CD4-positive, alpha-beta T cell treated with Interleukin-6 at 100 ng/mL for 8 hours (primary cell): ENCODE measurements at places on chromosomes 7 and 10.
A peak's percentile ranks its signal among the peaks of the same experiment; 100 is the strongest.

DNA sequence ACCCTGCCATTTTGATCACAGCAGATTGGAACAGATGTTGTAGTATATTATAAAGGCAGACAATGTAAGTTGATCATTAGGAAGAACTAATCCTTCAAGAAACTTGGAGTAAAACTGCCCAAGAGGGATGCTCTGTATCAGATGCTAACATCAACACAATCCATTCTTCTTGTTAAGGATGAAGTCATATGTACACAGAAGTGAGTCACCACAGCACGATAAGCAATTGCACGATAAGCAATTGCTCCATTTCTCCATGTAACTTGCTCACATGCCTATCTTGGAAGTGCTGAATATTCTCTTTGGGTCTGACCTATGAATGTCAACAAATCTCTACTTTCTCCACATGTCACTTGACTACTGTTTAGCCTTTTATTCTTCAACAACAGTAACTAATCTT lies 41.5 kb upstream of the DMTF1 start:
- no peak for DNase-seq

GRCh38 chr7:106518967-106519366 lies 142.0 kb downstream of the CCDC71L start:
- no peak for DNase-seq

DNA sequence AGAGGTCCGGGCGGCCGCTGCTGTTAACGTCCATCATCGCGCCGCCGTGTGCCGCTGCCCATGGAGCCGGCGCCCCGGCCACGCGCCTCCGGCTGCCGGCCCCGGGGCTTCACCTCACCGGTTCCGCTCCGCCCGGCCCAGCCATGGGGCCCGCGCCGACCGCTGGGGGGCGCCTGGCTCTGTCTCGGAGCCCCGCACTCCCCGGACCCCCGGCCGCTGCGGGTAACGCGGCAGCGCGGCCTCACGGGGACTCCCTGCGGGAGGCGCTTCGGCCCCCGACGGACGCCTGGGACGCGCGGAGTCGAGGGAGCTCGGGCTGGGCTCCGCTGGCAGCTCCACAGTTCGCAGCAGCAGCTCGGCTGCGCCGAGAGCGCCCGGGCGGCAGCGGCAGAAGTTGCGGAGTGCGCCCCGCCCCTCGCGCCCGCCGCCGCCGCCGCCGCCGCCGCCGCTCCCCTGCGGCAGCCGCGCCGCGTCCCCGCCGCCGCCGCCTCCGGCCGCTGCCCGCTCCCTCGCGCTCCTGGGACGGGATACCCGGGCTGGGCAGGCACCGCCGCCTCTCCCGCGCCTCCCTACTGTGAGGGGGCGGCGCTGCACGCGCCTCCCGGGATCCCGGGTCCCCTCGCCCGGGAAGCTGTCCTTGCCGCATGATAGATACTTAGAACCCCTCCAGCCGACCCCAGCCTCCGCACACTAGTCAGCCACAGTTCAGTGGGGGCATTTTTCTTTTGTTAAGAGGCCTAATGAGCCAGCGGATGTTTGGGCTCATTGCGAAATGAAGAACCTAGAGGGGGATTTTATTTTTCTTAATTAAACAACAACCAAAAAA lies at the start of gene HTR7:
TSS of gene HTR7 (minus strand) at position 405 of the 826 bp plus-strand sequence. CDS start at position 37, 368 bp downstream.
- peak; percentile 41 for DNase-seq

DNA sequence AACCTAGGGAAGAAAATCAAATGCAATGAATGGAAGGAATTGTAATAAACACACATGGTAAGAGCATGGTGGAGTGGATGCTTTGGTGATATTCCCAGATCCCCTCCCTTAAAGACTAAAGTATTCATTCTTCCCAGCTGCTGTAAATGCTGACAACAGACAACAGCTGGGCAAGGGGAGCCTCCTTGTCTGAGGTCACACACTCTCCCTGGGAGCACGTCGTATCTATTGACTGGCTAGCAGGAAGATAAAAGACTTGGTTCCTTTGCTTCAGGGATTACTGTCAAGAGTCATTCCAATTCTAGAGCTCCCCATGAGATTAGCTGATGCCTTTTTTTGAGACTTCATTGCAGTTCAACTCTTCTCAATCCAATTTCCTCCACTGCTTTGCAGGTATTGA lies 443.5 kb upstream of the ETV1 start:
- DNase-seq = no peak

DNA sequence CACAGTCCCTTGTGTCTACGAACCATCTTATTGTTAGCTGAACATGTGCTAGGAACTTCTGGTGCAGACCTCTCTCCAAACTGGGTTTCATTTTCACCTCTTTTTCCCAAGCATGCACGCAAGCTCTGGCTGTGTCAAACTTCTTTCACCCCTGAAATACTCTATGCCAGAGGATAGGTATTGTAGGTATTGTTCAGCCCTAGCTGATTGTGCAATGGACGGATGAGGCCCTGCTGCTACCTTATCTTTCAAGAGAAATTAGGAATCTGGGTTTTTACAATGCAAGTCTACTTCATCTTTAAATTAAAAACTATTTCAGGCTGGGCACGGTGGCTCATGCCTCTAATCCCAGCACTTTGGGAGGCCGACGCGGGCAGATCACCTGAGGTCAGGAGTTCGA lies 28.3 kb upstream of the MRLN start:
- no peak for DNase-seq

GRCh38 chr7:113464096-113464855 lies 345.9 kb upstream of the SMIM30 start:
- no peak for DNase-seq

- no peak for DNase-seq
Measured at GRCh38 chr10:117885206-117885829, 161.4 kb downstream of the RAB11FIP2 start.

- DNase-seq = no peak
Measured at GRCh38 chr10:92575961-92576360, 2.1 kb upstream of the IDE start.

DNA sequence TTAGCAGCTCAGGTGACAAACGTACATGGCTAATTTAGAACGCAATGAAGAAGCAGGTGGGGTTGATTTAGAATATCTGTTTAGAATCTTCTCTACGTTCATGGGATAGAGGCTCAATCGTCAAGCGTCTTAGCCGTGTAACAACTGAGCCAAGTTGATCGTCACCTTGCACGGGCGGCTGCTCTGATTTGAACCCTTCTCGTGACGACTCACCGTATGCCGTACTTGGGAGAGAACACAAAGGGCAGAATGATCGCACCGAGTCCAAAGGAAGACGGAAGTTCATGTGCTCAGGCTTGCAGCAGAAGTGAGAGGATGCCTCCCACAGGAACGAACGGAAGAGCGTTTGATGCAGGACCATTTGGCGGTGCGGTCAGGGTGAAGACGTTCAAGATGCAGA lies 108.3 kb upstream of the TCERG1L start:
- DNase-seq = no peak

- DNase-seq = peak; percentile 63
Measured at GRCh38 chr10:117167789-117168674, 29.3 kb upstream of the KCNK18 start.

DNA sequence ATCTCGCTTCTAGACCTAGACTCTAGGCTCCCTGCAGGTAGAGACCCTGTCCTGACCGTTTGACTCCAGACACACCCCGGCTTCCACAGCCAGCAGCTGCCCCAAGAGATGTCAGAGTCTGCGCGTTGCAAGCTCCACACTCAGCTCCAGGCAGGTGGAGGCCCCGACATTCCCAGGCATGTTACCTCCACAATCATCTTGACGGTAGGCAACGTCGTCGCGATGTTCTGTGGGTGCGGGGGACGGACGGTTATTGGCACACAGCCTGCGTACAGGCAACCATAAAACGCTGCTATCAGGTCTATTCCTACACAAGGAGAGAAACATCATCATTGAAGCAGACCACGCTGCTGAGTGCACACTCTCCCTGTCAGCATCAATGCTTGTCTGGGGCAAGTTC lies 213.2 kb downstream of the ZMYND11 start:
- no peak for DNase-seq

DNA sequence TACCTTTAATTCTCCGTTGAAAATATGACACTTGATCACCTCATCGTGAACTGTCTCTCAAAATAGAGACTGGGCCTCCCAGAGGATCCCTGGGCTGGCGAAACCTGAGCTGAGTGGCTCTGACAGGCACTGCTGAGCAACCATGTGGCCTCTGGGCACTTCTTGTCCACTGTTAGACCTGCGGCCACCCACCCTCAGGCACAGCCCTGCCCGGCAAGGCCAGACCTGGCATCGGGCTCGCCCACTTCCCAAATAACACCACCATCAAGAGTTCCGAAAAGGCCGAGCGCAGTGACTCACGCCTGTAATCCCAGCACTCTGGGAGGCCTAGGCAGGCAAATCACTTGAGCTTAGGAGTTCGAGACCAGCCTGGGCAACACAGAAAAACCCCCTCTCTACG lies 82.5 kb downstream of the COBL start:
- DNase-seq = no peak

DNA sequence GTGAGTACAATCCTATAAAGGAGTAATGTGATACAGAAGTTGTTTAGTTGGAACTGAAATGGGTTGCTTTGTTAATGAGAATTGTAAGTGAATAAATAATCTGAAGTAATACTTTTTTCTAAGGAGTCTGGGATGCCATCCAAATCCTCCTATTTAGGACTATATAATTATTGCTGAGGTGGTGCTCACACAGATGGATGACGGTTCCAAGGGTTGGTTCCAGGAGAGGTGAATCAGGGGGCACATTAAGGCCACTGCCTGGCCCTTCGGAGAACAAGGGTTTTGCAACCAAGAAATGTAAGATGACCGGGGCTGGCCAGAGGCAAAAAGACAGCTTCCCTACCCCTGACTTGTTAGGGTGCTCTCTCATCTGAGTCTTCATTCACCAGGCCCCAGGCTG lies 352.7 kb downstream of the PHTF2 start:
- DNase-seq = no peak

GRCh38 chr7:142422621-142423020 lies 164.8 kb upstream of the PRSS58 start:
- no peak for DNase-seq

DNA sequence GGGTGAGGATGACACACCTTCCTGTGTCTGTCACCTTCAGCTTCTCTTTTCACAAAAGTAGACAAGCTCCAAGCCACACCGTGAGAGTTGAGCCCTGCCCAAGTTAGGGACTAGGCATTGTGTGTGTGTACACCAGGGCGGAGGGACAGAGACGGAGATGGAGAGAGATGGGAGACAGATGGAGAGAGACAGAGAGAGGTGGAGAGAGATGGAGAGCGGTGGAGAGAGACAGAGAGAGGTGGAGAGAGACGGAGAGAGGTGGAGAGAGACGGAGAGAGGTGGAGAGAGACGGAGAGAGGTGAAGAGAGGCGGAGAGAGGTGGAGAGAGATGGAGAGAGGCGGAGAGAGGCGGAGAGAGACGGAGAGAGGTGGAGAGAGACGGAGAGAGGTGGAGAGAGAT lies 207.0 kb downstream of the DNAJB6 start:
- no peak for DNase-seq

- DNase-seq = no peak
Measured at GRCh38 chr10:129207297-129207696, 259.7 kb upstream of the MGMT start.

DNA sequence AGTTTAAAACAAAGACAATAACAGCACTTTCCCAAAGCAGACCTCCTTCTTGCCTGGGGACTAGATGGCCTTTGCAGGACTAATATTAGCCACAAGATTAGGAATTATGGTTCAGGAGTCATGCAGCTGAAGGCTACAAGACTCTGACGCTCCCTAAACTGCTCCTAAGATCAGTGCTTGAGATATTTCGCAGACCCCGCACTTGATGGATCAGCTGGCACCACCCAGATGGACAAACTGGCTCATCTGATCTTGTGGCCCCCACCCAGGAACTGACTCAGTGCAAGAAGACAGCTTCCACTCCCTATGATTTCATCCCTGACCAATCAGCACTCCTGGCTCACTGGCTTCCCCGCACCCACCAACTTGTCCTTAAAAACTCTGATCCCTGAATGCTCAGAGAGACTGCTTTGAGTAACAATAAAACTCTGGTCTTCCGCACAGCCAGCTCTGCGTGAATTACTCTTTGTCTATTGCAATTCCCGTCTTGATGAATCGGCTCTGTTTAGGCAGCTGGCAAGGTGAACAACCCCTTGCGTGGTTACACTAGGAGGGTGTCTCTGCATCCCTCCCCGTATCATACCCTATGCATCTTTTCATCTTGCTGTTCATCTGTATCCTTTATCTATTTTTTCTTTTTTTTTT lies 26.9 kb upstream of the NRBF2 start:
- DNase-seq = no peak

GRCh38 chr10:101011517-101012423 lies 12.2 kb downstream of the LZTS2 start:
- no peak for DNase-seq

DNA sequence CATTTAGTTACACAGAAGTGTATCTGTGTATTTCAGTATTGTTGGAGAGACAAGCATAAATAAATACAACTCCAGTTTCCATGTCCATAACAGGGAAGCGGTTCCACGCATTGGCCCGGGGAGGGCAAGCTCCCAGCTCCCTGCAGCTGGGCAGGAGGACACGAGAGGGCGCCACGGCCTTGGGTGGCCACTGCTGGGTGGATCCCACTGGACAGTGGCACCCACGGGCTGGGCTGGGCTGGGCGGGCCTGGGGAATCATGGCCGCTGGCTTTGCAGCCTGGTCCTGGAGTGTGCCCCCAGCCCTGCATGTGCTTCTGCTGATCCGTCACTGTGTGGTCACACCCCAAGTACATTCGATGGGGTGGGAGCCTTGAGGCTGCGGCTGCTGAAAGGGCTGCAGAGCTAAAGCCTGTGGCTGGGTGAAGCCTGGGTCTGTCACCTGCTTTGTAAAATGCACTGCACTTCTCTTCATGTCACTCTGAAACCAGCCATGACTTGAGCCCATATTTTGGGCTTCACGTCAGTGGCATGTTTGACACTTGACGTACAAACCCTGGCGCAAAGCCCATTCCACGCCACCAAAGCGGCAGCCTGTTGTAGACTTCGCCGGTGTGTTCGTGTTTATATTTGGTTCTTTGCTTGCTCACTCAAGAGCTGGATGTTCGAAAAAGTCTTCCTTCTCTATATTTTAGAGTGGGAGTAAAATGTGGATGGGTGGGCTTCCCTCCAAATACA lies 27.5 kb downstream of the LRRC27 start:
- no peak for DNase-seq

DNA sequence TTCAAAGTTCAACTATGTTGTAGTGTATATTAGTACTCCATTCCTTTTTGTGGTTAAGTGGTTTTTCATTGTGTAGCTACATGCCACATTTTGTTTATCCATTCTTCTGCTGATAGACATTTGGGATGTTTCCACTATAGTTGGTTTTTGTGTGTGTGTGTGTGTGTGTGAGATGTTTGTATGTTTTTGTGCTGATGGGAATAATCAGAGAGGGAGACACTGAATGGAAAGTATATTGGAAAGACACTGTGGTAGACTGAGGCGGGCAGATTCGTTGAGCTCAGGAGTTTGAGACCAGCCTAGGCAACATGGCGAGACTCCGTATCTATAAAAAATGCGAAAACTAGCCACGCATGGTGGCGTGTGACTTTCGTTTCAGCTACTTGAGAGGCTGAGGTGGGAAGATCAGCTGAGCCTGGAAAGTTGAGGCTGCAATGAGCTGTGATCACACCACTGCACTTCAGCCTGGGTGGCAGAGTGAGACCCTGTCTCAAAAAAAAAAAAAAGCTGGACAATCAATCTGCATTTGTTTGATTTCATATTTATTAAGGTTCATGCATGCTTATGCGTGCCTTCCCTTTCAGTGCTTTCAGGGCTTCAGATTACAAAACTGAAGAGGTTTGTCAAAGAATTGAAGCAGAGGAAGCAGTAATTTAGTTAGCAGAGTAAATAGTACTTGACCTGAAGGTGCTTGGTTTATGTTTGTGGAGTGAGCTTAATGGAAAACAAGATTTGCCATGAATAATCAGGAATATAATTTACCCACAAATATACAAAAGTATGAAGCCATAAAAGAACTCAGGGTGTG lies 14.7 kb downstream of the SEC24C start:
- DNase-seq = no peak
